ENCODE measurements at places on chromosomes 1 and 21.
A peak's percentile ranks its signal among the peaks of the same experiment; 100 is the strongest.

DNA sequence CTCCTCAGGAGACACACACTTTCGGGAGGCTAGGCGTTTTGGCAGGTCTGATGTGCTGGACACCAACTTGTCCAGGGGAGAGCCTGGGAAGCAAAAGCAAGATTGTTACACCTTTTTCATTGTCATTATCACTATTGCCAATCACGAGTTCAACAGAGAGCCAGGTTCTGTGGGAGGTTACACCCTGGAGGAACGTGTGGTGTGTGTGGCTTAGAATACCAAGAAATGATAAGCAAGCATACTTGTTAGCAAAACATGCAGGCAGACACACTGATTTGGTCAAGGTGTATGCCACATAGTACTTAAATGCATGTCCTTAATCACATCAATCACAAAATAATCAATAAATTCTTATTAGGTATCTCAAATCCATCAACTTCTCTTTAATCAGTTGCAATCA, 16.1 kb downstream of the HMGCS2 start:
- DNase-seq: no peak

DNA sequence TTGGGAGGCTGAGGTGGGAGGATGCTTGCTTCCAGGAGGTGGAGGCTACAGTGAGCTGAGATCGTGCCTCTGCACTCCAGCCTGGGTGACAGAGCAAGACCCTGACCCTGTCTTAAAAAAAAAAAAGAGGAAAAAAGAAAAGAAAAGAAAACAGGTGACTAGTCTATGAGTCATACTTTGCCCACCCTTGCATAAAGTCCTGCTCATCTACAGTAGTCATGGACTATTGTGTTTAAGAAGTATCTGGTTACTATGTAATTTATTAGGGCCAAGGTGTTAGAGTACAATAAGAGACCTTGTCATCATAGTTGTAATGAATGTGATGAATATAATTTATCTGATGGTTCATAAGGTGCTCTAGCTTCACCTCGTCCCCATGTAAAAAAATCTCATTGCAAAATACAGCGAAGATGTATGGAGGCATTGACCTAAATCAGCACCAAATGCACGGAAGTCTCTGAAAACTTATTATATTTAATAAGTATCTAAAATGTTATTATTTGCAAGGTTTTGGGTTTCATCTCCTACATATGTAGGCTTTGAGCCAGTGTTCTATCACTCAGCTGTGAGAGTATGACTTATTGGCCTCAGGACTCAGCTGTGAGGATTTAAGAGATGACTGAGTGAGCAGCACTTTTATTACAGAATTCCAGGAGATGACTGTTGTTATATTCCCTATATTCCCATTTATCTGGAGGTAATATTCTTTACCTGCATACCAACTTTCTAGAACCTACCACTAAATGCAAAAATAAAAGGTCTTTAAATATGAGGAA, 19.9 kb upstream of the KCNJ6 start:
- no peak for DNase-seq

DNA sequence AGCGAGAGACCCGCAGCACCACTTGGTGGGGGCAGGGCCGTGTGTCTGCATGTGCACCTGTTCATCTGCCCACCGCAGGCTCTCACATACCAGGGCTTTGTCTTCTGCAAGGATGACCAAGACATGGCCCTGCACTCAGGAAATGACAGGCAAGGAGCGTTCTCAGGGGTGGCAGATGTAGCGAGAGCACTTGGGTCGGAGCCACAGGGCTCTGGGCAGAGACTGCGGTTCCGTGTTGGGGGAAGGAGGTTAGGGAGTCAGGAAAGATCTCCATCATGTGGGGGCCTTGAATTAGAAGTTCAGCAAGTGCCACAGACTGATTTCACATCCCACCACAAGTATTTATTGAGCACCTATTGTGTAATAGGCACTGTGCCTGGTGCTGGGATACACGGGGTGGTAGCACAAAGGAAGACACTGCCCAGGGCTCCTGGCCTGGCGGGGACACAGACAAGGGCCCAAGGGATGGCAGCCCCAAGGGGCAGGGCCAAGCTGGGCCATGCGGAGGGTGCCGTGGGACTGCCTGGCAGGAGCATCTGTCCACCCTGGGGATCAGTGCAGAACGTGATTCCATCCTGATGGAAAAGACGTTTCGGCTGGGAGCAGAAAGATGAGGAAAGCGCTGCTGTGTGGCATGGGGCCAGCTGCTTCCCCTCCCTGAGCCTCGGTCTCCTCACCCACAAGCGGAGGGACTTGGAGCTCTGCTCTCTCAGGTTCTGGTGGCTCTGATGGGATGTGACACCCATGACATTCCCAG, 11.4 kb upstream of the SPSB1 start:
- peak; percentile 42 for DNase-seq

DNA sequence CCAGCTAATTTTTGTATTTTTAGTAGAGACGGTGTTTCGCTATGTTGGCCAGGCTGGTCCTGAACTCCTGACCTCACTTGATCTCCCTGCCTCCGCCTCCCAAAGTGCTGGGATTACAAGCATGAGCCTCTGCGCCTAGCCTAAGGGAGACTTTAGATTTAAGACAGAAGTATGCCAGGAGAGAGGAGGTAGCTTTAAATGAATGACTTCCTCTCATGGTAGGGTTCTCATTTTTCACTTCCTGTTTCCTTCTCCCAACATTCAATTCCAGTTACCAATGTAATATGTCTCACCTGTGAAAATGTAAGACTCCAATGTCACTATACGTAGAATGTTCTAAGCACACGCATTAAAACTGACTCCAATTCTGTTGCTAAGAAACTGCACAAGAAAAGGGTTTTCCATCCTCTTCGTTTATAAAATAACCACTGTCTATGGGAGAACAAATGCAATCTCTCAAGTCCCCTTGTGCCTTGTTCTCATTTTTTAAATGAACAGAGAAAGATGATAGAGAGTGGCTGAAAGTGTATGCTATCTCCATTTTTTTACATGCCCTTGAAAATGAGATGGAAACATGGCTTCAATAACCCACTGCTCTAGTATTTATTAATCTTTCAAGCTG, 140.0 kb downstream of the SLC45A1 start:
- DNase-seq: no peak

DNA sequence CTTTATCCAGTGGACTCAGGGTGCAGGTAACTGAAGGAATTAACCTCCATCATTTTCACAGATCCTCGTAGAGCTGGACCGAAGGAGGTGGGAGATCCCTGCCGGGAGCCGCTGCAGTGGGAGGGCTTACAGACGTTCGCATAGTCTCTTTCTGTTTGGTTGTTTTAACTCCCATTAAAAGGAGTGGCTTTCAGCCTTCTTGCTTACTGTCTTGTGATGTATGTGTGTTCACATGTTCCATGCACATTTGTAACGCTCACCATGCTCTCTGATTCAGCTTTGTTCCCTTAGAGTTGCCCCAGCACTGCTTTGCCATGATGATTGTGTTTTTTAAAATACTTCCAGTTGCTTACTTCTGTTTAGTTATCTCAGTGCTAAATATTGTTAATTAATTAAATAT, 85.8 kb downstream of the ADARB1 start:
- no peak for DNase-seq

GRCh38 chr21:33998402-33998801, 75.0 kb upstream of the MRPS6 start:
- no peak for DNase-seq

DNA sequence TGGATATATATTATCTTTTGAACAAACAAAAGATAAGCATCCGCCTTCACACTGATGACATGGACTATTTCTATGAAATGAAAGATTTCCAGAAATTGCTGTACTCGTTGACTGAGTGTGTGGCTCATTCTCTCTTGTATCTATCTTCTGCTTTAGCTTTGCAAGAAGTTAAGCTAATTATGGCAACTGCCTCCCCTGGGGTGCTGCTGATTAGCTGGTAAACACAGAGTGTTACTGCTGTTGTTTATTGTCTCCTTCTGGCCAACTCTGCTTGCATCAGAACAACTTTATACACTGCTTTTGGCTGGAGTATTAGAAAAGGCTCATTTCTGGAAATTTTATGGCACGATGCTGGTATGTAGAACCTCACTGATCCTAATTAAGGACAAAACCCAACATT, 95.6 kb upstream of the SNX7 start:
- DNase-seq: no peak

DNA sequence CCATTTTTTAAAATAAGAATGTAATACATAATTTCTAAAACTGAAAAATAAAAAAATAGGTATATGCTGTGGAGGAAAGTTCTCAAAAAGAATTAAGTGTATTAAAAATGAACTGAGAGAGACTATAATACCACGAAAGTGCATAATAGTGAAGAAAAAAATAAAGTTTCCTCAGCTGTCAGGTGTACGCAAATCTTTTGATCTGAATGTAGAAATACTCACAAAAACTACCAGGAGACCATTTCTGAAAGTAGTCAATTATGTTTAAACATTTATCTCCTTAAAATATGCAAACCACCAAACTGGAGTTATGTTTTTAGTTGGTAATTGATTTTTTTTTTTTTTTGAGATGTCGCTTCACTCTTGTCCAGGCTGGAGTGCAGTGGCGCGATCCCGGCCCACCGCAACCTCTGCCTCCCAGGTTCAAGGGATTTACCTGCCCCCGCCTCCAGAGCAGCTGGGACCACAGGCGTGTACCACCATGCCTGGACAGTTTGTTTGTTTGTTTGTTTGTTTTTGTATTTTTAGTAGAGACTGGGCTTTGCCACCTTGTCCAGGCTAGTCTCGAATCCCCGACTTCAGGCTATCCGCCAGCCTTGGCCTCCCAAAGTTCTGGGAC, 1169.2 kb upstream of the B3GALT2 start:
- no peak for DNase-seq

DNA sequence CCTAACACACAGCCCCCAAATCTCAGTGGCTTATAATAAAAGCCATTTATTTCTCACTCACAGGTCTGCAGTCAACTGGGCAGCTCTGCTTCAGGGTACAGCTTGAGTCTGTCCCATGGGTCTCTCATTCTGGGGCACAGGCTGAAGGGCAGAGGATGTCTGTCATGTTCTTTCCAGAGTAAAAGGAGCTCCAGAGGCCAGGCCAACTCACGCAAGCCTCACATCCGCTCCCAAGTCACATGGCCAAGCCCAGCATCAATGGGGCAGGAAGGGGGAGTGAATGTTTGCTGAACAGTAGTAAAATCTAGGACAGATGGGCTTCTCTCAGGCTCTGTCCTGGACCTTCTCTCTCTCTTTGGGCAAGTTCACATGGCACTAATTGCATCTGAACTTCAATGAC, 7.1 kb upstream of the SSBP3 start:
- no peak for DNase-seq

DNA sequence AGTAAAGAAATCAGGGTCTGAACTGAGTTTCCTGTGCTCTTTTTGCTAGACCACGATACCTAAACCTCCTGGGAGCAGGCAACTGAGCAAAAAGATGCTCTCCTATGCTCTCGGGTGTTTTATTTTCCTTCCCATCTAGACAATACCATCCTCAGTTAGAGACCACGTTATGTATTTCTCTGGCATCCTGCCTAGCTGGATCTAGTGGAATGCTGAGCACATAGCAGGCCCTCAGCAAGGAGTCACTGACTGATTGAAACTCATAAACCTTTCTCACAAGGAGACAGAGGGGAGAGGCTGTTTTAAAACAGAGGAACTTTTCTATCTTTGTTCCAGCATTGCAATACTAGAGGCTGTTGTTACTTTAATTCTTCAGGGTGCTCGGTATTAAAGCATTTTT, 168.0 kb downstream of the CYYR1 start:
- peak; percentile 29 for DNase-seq

- no peak for DNase-seq
Measured at GRCh38 chr21:40923407-40923806, 76.4 kb upstream of the DSCAM start.

DNA sequence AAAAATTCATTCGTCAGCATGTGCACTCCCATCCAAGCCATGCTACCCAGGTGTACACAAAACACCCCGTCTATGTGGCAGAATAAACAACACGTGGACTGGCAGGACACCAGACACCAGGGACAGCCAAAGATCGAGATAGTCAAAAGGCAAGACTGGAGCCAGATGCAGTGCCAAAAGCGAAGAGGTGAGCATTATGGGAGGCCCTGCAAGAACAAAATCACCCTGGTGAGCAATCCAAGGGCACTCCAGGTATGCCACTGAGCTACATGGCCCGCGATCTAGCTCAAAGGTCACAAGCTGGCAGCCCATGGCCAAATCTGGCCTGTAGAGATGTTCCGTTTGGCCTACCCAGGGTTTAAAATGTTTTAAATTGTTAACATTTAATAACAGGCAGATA, 33.7 kb downstream of the PLPP3 start:
- no peak for DNase-seq

GRCh38 chr1:2544093-2544874, 11.9 kb upstream of the TNFRSF14 start:
- peak; percentile 74 for DNase-seq

DNA sequence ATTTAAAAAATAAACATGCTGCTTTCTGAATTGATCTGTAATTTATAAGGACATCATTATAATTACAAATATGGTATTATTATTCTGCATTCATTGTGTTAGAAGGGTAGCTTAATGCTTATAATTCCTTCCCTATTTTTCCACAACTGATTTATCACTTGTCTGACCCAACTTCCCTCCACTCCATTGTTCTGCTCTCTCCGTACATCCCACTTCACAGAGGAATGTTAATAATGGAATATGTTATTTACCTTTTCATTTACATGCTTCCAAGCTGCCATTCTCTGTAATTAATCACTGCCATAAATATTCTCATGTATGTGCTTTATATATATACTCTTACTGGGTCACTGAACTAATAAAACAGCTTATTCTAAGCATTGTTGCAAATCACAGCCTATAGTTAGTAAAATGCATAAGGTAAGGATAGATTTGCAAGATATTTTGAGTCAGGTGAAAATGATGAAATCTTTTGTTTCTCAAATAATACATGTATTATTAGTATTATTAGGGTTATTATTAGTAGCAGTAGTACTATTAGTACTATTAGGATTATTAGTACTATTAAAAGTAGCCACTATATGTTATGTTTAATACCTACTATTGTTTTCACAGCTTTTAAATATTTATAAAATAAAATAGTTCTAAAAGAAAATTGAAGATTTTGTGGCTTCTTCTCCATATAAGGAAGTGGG, 70.6 kb upstream of the NEK7 start:
- DNase-seq: no peak

- DNase-seq: no peak
Measured at GRCh38 chr1:42198251-42198650, 33.7 kb upstream of the GUCA2A start.

DNA sequence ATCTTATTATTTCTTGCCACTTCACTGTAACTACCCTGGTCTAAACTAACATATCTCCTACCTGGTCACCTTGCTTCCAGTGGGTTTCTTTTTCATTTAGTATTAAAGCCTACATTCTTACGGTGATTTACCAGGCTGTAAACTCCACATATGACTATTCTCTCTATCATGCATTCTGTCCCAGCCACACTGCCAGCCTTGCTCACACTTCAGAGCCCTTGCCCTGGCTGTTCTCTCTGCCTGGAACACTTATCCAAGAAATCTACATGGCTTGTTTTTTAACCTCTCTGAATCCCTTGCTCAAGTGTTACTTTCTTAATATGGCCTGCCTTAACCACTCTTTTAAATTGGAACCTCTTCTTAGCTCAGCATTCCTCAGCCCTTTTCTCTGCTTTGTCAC, 212.7 kb downstream of the GPR52 start:
- no peak for DNase-seq

DNA sequence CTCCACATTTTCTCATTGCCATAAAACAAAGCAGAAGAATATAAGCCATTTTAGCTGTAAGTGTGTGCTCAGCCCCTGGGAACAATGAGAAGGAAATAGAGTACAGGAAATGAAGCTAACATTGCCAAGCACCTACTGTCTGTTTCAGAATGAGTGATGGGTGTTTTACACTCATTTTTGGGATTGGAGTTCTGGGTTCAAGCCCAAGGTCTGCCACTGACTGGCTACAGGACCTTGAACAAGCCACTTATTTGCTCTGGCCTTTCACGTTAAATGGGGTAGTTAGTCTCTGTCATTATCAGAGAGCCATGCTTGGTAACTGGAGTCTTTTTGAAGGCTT, 80.7 kb upstream of the KAZN start:
- no peak for DNase-seq
